Motor neuron (in vitro differentiated cells): ENCODE measurements at places on chromosomes 16 and 17.

DNA sequence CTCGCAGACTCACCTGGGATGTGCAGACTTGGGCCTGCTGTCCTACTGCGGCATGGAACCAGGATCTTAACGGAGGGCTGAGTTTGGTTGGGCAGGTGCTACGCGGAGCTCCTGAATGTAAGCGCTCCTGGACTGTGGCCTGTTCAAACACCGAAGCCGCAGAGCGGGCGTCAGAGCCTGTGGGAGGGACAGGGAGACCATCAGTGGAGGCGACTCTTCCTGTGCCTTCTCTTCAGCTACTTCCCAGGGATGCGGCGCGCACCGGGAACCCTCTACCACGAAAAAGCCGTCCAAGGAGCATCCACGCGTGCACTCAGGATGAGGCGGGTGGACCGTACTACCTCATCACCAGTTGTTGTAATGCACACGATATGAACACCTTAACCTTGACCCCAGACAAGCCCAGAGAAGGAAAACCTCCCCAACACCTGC is 2.0 kb downstream of the USP36 start:
- ATAC-seq = no peak

DNA sequence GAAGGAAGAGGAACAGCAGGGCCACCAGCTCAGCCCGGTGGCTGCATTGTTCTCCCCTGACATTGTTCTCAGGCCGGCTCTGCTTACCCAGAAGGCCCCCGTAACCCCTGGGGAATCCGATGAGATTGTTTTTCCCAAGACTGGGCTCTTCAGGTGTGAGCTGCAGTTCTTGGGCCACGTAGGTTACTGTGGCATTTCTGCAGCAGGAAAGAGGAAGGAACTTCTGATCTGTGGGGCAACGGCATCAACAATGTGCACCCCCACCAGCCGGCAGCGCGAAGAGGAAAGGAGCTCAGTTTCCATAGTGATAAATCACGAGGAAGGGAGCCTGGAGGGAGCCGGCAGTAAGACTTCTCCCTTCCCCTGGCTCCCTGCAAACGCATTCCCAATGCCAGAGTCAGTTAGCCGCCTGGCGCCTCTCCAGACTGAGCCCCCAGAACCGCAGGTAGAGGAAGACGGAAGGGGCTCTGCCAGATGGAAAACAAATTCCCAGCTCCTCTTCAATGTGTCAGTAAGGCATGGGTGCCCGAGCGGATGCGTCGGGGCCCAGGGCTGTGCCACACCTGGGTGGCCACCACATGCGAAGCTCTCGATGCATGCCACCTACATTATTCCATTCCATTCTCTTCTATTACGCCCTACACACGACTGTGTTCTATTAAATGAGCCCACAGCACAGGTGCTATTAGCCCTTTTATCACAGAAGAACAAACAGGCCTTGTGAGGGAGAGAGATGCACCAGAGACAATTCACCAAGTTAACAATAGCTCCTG is 21.5 kb upstream of the PECAM1 start:
- ATAC-seq = peak; percentile 83

DNA sequence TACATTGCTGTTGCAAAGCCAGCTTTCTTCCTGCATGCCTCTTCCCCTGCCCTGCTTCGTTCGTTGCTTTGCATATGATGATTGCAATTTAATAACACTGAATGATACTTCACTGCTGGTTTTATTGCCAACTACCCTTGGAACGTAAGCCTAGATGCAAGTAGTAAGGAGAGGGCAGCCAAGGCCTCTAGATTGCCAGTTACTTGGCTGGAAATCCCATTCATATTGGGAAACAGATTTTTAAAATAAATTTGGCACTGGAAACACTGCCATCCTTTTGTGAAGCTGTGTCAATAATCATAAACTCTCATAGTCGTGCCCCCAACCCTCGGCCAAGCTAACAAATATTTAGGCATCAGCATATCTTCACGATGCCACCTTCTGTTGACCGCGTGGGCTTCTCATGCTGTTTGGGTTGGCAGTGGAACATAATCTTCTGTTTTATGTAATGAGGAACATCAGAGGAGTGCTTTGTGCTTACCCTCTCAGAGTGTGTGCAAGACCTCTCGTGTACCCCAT is 86.5 kb downstream of the MAP2K6 start:
- peak; percentile 12 for ATAC-seq

- no peak for ATAC-seq
Measured at GRCh38 chr16:57012353-57012752, 23.0 kb downstream of the NLRC5 start.

DNA sequence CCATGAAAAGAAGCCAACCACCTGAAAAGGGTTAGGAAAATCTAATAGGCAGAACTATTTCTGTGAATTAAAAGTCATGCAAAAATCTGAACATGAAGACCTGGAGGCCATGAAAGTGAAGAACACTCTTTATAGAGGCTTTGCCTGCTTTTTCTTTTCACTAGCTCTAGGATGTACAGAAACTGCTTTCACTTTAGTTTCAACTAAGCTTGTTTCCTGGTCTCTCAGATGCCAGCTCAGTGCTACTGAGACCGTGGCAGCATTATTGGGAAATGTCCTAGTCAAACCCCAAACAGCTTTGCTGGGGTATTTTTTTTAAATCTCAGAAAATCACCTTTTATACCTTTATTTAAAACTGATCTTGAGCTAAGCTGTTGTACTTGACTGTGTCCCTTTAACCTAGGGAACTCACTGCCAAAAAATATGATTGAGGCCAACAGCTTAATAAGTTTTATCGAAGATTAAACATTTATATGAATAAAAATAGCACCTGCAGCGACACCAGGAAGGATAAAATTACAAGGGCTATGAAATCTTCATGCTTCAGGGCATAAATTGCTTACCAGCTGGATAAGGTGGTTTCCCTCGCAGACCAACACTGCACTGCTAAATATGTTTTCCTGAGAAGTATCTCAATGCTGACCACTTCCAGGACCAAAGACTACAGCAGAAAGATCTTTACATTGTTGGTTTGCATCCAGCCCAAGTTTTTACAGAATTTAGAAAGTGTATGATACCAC is 621.8 kb upstream of the ZFHX3 start:
- ATAC-seq = no peak

- ATAC-seq = no peak
Measured at GRCh38 chr17:47973541-47973940, 2.6 kb downstream of the CDK5RAP3 start.

DNA sequence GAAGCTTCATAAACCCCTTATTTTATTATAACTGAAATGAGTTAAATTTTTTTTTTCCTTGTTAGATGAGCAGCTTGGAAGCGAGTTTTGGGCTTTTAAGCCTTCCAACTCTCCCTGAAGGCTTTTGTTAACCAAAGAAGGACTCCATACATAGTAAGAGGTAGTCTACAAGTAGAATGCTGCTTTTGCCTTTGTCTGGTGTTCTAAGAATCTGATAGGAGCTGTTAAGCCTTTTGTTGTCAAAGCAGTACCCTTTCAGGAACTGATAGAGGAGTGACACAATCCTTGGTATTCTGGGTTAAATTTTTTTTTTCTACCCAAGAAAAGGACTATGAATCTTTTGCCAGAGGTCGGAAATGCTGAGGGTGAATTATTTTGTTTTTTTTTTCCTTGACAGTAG is 26.1 kb downstream of the MAP2K4 start:
- no peak for ATAC-seq

DNA sequence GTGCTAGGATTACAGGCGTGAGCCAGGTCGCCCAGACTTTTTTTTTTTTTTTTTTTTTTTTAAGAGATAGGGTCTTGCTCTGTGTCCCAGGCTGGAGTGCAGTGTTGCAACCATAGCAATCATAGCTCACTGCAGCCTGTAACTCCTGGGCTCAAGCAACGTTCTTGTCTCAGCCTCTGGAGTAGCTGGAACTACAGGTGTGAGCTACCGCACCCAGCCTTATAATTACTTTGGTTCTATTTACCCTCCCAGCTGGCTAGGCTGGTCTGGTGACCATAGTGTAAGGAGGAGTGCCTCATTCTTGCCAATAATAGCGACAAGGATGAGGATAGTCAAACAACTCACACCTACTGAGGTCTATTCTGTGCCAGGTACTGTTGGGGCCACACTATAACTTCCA is 39.6 kb upstream of the USP7 start:
- ATAC-seq = no peak

DNA sequence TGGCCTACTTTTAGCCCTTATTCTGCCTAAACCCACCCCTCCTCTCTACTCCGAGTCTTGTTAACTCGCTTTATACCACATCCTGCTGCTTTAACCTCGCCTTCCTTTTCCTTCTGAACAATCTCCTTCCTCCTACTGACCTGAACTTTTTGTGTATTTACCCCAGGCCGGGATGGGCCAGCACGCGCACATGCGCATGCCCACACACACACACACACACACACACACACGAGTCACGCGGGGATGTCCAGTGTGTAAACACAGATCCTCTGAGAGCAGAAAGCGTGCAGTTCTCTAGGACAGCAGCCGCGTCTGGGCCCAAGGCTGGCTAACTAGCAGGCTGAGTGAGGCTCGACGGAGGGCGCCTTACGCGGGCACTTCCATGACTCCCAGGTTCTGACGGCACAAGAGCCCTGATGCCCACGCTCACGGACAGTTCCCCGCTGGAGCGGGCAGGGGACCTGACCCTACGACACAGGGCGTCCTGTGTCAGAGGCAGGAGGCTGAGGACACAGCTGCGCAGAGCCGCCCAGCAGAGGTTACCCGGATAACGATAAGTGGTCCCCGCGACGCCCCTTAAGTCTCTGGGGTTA is 610 bp downstream of the PIK3R5 start:
- ATAC-seq = peak; percentile 54

- ATAC-seq = no peak
Measured at GRCh38 chr17:27256225-27257030, 37.5 kb upstream of the WSB1 start.

GRCh38 chr17:29205047-29205446 is 24.8 kb upstream of the MYO18A start:
- no peak for ATAC-seq

GRCh38 chr17:18176176-18176575 is 7.5 kb upstream of the ALKBH5 start:
- no peak for ATAC-seq

DNA sequence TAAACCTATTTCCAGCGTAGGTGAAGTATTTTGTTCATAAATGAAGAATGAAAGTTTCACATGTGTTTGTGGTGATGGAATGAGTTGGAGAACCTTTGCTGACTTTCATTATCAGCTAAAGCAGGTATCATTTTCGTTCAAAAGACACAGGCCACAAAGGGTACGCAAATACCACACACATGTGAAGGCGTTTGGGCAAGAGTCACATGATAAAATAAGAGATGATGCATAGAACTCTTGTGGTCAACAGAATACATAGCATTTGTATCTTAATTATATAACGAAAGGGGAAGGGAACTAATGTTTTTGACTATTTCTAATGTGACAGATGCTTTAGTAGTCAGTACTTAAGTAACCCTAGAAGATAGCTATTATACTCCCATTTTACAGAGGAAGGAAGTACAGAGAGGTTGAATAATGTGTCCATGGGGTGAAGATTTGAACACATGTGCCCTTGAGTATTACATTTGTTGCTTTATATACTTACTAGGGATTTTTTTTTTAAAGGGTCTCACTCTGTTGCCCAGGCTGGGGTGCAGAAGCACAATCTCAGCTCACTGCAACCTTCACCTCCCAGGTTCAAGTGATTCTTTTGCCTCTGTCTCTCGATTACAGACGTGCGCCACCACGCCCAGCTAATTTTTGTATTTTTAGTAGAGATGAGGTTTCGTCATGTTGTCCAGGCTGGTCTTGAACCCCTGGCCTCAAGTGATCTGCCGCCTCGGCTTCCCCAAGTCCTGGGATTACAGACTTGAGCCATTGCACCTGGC is 4.8 kb downstream of the RPA1 start:
- ATAC-seq = no peak

DNA sequence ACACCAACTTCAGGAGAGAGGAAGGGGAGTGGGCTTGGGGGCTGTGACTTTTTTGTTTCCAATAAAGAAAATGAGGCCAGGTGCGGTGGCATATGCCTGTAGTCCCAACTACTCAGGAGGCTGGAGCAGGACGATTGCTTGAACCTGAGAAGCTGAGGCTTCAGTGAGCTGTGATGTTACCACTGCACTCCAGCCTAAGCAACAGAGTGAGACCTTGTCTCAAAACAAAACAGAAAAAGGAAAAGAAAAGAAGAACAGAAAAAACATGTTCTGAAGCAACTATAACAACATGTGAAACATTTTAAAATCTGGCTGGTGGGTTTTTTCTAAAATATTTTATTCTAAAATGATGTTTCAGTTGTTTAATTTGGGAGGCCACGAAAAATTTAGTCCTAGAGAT is 554.0 kb upstream of the ZFHX3 start:
- ATAC-seq = no peak

- no peak for ATAC-seq
Measured at GRCh38 chr17:21677126-21677910, 15.0 kb upstream of the KCNJ18 start.

- no peak for ATAC-seq
Measured at GRCh38 chr17:28940675-28941074, 10.6 kb downstream of the PHF12 start.

DNA sequence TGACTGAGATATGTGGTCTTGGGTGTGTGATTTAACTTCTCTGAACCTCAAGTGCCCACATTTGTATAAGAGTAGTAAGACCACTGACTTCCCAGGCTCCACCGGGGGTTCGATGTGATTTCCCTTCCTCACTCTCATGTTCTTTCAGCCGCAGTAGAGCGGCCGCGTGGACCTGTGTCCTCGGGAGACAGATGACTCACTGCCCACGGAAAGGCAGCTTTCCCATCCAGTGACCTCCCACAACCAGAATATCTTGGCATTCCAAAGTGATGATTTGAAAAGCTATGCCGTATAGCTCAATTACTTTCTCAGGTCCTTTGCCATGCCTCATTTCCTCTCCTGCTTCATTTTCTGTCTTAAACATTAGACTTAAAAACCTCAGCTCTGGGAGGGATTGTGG is 73.6 kb downstream of the IL21R start:
- no peak for ATAC-seq

GRCh38 chr17:81250286-81251093 is 11.4 kb downstream of the NDUFAF8 start:
- no peak for ATAC-seq

GRCh38 chr17:38320482-38320881 is 23.3 kb downstream of the GPR179 start:
- ATAC-seq = no peak

DNA sequence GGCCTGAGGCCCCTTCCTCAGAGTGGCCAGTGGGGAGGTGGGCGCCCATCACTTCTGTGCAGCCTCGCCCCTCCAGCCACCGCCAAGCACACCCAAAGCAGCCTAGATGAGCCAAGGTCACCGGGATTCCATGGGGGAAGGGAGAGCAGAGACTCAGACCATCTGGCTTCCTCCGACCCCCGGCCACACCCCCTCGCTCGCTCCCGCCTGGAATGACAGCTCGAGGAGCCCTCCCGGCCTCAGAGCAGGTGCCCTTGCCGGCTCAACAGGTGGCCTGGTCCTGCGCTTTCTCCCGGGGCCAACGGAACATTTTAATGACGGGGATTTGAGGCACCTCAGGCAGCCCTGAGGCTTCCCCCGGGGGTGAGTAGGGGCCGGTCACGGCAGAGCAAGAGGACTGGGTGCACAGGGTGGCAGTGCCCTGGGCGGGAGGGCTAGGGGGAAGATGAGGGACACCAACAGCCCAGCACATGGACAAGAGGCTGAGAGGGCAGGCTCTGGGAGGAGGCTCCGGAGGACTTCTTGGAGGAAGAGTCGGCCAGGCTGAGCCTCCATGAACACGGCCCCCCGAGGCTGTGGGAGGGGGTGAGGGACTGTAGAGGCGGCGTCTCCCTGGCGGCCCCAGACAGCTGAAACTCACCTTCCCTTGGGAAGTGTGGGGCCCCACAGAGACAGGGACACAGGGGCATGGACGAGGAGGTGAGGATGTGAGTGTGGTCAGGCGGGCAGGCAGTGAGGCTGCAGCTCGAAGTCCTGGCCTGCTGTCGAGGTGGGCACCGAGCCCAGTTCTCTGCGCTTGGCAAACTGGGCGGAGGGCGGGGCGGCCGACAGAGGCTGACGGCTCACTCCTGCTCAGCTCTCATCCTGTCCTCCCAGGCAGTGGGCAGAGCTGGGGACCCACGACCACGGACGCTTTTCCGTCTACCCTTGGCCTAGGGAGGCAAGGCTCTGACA is 12.5 kb upstream of the C1QTNF8 start:
- ATAC-seq = no peak
